Chondrocyte (in vitro differentiated cells): ENCODE measurements at places on chromosomes 7 and 10.

DNA sequence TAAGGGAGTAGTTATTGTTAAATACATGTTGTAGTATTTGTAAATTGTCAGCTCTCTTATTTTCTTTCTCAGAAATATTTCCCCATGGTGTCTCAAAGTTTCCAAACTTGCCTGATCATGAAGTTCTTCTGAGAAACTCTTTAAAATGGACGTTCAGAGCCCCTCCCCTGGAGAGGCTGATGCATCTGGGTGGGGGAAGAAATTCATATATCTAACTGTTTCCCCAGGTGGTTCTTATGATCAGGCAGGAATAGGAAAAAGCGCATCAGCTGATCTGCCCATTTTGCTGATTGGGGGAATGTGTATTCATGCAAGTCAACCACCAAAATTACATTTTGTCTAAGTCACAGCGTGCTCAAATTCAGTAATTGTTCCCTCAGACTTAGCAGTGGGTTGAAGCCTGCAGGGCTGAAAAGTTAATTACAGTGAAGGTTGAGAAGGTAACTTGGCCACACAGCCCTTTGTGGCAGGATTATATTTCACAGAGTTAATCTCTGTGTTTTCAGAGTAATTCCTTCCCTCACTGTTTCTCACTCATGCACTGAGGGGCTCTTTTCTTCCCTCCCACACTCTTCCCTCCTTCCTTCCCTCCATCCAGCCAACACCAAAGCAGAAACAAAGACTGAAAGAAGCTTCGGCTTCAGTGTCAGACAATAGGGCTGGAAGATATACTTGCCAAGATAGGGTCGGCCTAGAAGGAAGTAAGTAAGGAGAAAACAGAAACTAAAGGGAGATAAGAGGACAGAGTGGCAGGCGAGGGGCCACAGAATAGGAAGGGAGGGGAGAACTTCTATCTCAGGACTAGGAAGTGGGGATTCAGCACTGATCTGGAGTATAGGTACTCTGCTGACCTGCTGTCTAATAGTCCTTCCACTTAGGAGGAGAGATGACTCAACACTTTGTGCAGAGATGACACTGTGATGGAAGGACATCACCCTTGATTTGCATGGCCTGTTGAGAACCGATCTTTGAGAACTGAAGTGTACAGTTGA is 50.5 kb upstream of the STARD3NL start:
- no peak overlapping the region for H3K27ac ChIP-seq
- H3K4me3 ChIP-seq: no peak overlapping the region
- no peaks in the 10 kb centered on the region for H3K36me3 ChIP-seq
- no peaks in the 10 kb centered on the region for H3K4me1 ChIP-seq

DNA sequence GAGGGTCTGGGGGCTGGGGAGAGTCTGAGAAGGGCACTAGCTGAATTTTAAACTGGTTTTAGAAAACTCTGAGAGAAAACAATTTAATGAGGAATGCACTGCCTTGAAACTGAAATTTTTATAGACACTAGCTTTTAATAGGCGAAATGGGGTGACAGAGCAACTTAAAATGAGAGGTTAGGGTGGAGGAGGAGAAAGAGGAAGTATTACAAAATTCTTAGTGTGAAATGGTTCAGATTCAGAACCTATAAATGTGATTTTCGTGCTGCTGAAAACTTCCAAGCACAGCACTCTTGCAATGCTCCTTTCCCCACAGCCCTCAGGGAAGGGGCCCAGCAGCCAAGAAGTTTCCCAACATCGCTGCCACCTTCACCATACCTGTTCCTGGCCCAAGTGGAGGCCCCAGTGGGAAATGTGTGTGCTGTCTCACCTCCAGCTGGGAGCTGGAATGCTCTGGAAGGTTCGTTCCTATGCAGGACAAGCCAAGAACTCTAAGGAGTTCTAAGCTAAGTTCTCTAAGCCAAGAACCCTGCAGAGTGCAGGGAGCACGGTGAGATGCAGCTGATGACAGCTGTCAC is 60.0 kb downstream of the ATXN7L1 start:
- peaks cover 9% of the 10 kb centered on the region for H3K36me3 ChIP-seq
- DNase-seq: no peak
- no peak overlapping the region for H3K27ac ChIP-seq
- H3K4me1 ChIP-seq: peaks cover 19% of the 10 kb centered on the region

DNA sequence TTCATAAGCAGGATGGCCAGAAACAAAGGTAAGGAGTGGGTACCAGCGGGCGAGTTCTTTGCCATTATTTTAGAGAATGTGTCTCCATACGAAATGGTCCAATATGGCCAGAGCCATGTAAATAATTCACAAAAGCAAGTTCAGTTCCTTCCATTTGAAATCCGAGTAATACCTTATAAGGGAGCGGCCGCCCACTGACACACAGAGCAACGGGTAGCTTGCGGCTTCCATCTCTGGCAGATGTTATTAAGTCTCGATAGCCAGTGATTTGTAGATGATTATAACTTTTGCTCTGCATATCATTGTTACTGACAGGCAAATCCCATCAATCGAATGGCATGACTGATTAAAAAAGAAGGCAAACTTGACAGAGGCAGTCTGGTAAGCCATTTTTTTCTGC is 63.2 kb downstream of the GFRA1 start:
- H3K4me1 ChIP-seq: peaks cover 54% of the 10 kb centered on the region
- H3K27ac ChIP-seq: no peak overlapping the region
- H3K27me3 ChIP-seq: no peaks in the 10 kb centered on the region
- H3K4me3 ChIP-seq: no peak overlapping the region
- no peak for DNase-seq
- no peaks in the 10 kb centered on the region for H3K36me3 ChIP-seq

DNA sequence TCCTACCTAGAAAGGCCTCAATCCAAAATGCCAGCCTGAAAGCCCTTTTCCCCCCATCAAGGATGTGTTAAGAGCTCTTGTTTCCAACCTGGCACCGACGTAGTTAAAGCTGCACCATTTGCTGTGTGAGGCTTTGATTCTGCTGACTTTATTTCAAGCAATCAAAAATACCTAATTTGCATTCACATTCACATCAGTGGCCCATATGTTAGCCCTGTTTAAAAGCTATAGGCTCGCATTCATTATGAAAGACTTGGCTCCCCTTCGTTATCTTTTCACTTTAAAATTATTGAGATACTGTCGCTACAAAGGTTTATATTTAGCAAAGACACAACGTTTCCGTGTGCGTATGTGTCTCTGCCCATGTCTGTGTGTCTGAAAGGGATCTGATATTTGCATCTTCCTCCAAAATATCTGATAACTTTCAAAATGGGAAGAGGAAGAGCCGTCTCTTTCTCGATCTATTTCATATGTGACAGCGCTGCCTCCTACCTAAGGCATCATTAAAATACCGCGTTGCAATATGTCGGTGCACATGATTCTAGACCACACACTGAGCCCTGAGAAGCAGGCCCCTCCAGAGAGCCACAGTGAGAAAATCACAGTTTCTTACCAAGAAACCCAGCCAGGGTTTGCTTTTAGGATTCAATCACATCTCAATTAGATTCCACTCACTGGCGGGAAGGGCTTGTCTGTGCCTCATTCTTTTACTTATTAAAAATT is 57.1 kb upstream of the ITPRID1 start:
- H3K27me3 ChIP-seq: peaks cover 17% of the 10 kb centered on the region
- no peaks in the 10 kb centered on the region for H3K36me3 ChIP-seq
- no peak for DNase-seq

- H3K27me3 ChIP-seq: no peaks in the 10 kb centered on the region
- no peak overlapping the region for H3K27ac ChIP-seq
- no peak for DNase-seq
- H3K4me1 ChIP-seq: no peaks in the 10 kb centered on the region
Observed at GRCh38 chr7:48931481-48931880, 7.1 kb downstream of the CDC14C start.
